ENCODE measurements at places on chromosomes 3 and 15.

DNA sequence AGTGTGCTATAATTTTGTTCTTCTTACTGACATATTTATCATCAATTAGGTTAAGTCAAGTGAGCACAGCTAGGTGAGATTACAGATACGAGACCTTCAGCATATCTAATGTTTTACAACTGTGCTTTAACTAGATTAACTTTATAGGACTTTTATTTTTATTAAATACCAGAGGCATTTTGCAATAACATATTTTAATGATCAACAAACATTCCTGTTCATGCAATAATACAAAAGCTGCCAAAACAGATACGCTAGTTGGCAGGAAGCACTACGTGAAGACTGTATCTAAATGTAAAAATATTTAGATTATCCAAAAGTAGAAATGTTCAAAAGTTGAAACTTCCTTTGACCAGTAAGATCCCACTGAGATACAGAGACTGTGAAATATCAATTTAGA, 139.1 kb downstream of the CBLB start:
- DNase-seq, result no peak

GRCh38 chr3:79018671-79019136, 749.1 kb downstream of the ROBO1 start:
- no peak for DNase-seq

GRCh38 chr3:133487920-133488540, 85.5 kb upstream of the CDV3 start:
- DNase-seq, result no peak

- no peak for DNase-seq
Measured at GRCh38 chr3:172173316-172174254, 134.2 kb downstream of the FNDC3B start.

DNA sequence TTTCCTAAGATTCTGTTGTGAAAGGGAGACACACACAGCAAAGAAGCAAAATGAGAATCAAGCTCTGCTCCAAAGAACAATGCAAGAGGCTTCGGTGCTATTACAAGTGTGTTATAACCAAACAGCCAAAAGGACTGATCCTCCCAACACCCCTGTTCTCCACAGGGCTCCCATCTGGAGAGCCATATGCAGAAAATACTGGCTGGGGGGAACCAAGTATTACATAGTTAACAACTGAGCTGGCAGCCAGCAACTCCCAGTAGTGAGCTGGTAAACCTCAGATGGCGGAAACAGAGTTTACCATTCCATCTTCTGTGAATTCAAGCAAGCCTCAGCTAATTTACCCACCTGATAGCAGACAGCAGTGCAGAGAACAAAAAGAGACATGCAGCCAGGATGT, 156.4 kb downstream of the NTRK3 start:
- no peak for DNase-seq

GRCh38 chr15:93671387-93671943, 559.9 kb upstream of the MCTP2 start:
- DNase-seq, result no peak

DNA sequence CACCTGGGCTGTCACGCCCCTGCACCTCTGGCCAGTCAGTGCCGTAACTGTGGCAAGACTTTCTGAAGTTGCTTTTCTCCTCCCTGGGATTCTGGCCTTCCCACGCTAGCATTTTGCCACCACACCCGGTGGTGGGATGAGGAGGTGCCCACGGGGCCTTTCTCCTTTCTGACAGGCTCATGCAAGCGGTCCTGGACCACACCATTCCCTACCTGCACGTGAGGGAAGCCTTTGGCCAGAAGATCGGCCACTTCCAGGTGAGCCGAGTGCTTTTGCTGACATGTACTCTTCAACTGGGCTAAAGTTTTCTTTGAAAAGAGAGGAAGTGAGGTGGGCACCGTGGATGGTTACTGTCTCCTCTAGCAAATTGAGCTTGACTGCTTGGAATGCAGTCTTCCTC, 9.6 kb downstream of the IVD start:
- DNase-seq, result no peak

GRCh38 chr15:78695046-78695671, 54.1 kb upstream of the CHRNB4 start:
- DNase-seq, result no peak

DNA sequence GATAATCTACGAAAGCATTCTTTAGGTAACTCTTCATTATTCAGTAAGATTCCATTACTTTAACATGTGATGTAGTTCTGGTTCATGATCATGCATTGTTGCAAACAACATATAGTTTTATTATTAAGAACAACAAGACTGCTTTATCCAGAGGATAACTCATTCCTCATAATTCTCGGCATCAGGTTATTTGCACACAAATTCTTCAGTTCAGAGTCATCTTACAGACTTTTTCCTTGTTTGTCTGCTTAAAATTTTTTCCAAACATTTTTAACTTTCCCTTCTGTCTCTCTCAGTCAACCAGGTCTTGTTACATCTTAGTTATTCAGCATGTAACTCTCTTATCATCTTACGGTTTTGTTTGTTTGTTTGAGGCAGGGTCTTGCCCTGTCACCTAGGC, 60.1 kb downstream of the VGLL3 start:
- DNase-seq, result no peak

- DNase-seq, result no peak
Measured at GRCh38 chr3:66083096-66083678, 44.5 kb upstream of the MAGI1 start.

DNA sequence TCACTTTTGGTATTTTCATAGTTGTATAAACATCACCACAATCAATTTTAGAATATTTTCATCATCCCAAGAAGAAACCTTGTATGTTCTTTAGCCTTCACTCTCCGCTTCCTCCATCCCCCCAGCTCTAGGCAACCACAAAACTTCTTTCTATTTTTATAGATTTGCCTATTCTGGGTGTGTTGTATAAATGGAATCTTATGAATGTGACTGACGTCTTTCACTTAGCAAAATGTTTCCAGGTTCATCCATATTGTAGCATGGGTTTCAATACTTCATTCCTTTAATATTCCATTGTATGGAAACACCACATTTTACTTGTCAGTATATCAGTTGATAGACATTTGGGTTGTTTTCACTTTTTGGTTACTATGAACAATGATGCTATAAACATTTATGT, 335.8 kb upstream of the GOLIM4 start:
- no peak for DNase-seq

- DNase-seq, result peak; percentile 62
Measured at GRCh38 chr15:83207660-83208366, at the start of gene HDGFL3. Gene HDGFL3, minus strand, starts transcription at chr15:83207823. Its CDS starts 409 bp downstream, at chr15:83207414.

DNA sequence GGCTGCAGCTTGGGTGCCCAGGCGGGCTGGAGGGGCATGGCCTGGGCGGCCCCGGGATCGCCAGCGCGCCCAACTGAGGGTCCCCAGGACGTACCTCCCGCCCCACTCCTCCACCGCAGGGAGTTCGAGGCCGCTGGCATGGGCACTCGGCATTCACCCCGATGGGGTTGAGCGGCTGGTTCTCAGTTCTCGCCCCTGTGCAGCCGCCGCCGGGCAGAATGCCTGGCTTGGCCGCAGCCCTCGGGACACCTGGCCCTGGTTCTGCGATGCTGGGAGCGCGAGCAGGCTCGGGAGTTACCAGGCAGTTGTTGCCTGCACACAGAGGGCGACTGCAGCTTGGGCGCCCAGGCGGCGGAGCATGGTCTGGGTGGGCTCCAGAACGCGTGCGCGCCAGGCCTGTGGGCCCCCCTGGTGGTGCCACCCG, 121.4 kb downstream of the LMLN start:
- no peak for DNase-seq

- DNase-seq, result no peak
Measured at GRCh38 chr15:22786868-22787698, 639 bp downstream of the NIPA1 start.

GRCh38 chr3:18499301-18499700, 74.2 kb upstream of the SATB1 start:
- no peak for DNase-seq

DNA sequence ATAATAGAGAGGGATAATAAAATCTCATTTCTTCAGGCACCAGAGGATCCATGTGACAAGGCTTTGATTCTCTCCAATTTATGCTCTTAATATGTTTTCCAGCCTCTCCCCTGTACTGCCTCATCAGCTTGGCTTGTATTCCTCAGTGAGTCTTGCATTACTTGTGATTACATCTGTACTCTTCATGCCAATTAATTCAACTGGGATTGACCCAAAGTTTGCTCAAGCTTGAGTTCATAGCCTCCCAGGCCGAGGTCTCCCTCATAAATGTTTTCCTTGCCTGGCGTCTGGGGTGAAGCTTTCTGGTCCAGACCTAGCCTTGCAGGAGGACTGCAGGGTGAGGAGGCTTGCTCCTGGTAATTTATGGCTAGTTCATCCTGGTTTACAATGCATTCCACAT, 146.9 kb downstream of the CHST2 start:
- DNase-seq, result no peak

DNA sequence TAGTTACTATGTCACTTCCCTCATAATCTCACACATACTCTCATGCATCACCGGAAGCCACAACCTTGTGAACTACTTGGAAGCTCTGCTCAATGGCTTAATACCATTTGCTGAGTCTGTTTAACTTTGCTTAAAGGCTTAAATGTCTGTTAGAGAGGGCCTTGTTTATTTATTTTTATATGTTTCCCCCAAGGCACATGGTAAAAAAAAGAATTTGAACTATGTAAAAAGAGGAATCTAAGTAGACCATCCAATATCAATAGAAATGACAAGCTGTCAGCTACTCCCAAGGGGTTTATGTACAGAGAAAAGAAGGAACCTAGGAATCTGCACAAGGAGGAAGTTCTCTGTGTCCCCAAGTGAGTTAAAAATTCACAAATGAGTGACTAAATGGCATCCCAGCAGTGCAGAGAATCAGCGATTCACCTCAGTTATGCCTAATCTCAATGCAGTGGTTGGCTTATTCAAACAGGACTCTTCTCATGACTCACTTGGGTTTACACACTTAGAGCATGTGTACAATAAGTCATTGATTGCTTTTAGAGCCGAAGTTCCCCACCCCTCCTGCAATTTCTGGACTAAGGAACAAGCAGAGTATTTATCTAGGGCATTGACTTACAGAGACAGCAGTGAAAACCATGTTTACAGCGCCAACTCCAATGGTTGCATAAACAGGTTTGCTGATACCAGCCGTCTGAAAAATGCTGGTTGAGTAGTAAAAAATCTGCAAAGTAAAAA, 24.4 kb downstream of the SLC2A2 start:
- DNase-seq, result no peak

GRCh38 chr3:42148086-42148848, 57.1 kb downstream of the TRAK1 start:
- no peak for DNase-seq

DNA sequence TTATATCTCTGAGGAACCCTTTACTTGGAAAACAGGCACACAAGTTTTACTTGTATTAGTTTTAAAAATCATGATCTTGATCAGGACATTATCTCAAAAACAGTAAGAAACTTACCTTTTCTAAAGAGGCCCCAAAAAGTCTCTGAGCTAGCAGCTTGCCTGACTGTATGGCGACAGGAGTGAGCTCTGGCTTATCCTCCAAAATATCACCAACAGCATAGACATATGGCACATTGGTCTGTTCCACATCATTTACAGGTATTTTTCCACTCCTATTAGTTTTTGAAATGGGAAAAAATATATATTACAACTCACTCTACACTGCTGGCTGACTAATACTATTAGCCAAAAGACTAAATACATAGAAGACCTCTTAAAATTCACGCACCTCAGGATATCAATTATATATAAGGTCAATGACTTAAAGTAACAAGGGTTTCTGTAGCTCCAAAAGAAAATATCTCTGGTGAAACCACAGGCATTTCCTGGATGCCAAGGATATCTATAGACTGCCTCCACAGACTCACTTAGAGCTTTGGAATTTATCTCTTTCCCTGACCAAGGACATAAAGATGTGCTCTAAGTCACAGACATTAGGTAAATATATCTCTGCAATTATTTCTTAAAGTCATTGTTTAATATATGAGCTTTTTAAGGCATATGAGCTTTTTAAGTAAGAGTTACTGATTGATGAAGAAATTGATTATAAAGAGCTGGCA, 33.1 kb downstream of the TXNRD3 start:
- DNase-seq, result no peak

- no peak for DNase-seq
Measured at GRCh38 chr3:122502139-122502538, 12.6 kb downstream of the KPNA1 start.
